KBM-7 (cell line): ENCODE measurements at places on chromosomes 2 and 18.

DNA sequence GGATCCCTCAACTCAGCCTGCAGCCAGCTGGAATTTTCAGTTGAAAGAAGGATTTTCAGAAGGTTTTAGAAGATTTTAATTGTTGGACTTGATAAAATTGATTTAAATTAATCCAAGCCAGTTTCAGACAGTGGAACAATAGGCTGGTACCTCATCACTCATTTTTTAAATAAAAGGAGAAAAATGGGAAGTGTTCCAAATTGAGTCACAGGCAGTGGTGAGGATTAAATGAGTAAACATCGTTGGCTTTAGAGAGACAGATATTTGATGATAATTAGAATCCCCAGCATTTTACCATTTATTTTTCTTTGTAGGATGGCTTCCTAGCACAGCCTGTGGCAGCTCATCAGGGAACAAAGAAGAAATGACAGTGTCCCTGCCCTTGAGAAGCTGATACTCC, 7.4 kb downstream of the CXCR4 start:
- DNase-seq: no peak

GRCh38 chr2:46858702-46859090, 56.9 kb downstream of the MCFD2 start:
- no peak for DNase-seq

DNA sequence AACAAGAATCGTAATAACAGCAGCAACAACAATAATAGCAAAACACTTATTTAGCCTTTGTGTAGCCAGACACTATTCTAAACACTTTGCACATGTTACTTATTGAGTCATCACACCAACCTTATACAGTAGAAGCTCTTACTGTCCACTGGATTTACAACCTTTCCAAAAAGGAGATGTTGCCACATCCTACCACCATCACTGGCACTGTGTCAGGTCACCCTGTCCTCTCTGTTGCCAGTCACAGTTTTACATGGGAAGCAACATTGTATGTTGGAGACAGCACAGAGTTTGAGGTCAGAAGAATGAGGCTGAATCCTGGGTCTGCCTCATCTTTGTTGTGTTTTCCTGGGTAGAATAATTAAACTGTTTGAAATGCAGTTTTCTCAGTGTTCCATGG, 201.4 kb upstream of the EPAS1 start:
- DNase-seq: no peak

DNA sequence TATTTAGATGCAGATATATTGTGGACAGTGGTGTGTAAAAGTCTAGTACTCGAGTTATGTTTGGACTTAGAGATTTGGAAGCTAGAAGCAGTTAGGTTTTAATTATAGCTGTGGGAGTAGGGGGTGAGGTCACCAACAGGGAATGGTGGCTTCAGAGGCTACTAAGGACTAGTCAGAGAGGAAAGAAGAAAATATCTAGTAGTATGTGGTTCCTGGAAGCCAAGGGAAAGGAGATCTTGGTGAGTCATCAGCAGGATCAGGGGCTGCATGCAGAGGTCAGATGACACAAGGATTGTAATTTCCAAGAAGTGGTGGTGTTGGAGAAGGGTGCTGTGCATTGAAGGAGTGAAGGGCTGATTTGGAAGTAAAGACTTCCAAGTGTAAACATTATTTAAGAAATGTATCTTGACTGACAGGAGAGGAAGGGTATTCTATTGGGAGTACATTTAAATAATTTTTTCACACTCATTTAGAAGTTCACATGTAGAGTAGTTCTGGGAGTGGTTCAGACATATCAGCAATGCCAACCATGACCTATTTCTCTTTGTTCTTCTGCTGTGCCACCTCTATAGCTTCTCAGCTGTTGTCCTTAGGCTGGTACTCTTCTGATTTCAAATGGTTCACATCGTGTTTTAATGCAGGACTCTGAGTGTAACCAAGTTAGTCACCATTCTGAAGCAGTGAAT, 59.1 kb downstream of the ACSL3 start:
- DNase-seq: peak; percentile 8

GRCh38 chr2:192298664-192299063, 103.9 kb upstream of the TMEFF2 start:
- DNase-seq: no peak

DNA sequence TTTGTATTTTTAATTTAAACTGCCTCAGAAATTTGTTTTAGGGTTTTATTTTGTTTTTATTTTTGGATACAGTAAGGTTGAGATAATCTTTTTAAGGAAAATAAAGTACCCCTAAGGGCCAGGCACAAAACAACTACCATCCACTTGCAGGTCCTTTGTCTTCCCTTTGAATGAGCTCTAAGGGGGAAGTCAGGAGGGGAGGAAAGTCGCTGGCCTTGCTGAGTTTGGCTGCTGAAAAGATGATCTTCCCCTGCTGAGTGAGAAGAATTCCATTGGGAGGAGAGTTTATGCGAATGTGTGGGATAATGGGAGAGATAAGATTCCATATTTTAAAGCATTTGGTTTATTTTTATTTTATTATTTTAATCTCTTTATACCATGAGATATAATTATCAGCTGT, 100.7 kb downstream of the ARHGAP15 start:
- DNase-seq: no peak

GRCh38 chr2:237597196-237598145, 6.9 kb upstream of the RAB17 start:
- no peak for DNase-seq

DNA sequence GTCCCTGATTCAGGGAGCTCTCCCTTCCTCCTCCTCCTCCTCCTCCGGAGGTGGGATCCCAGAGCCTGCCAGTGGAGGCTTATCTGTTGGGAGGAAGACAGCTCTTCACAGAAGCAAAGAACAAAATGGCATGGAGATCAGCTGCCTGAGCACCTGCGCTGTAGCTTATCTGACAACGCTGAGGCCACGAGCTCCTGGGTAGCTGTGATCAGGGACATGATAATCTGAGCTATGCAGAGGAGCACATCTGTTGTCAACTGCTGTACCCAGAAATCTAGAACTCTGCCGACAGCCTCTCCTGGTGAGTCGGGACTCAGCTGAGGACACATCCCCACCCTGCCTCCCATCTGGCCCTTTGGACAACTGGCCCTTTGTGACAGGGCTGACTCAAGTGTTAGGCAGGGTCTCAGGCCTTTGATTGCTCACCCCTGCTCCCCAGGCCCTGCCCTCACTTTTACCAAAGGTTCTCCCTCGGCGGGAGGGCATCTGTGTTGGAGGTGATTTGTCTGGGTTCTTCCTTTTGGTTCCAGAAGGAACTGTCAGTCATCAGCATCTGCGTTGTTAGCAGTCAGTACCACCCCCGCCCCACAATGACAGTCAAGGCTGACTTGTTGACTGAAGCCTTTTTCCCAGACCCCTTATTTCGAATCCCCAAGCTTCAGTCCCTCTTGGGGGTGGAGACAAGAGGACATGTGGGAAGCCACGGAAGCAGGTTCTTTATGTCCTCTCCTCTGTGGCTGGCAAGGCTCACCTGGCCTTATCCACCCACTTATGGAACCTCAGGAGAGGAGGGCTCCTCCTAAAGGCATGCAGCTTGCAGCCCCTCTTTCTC, 5.9 kb upstream of the CNNM3 start:
- DNase-seq: no peak

DNA sequence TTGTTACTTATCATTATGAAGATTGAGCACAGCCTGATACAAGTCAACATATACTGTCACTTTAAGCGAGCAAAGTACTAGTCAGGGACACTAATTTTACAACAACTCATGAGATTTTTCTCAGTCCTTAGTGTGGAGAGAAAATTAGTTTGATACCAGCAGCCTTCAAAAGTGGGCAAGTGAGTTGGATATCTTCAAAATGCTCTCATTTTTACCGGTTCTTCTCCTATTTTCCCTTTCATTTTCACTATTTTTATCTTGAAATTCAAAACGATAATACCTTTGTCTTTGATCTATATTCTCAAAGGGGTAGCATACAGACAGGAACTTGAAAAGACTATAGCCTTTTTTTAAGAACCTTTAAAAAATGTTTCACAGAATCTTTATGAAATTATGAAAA, 52.0 kb upstream of the UBXN4 start:
- DNase-seq: no peak

DNA sequence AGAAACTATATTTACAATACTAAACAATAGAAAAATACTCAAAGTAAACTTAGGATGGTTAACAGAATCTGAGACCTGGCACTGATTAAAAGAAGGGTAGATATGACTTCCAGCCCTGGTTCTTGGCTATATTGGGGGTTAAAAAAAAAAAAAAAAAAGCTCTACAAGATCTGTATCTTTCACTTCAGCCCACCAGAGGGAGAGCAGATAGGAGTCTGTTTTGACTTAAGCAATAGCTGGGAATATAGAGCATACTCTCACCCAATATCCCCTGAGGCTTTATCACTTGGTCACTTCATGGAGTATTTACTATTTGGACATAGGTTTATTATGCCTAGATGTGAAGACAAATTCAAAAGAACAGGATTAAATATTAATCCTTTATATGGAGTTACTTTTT, 598.9 kb upstream of the LINC00305 start:
- DNase-seq: no peak

DNA sequence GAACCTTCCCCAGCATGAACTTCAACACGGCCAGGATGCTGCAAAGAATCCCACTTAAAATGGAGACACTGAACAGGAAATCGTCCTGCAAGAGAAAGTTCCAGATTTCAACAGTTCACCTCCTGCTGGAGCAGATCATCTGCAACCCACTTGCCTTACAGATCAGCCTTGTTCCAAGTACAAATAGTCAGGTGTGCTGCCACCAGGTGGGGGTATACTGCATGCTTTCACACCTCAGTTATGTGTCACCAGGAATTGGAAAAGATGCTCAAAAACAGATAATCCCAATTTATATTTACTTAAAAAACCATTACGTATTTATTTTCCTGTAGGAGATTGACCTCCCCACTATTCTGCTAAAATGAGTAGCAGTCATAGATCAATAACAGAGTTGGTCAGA, 212.3 kb downstream of the MGAT5 start:
- peak; percentile 17 for DNase-seq

- no peak for DNase-seq
These were observed 145.8 kb downstream of the CLIP4 start for GRCh38 chr2:29261003-29261402.

GRCh38 chr2:218047536-218048225, 21.4 kb upstream of the RUFY4 start:
- no peak for DNase-seq

- DNase-seq: peak; percentile 45
These were observed 210.3 kb upstream of the RBMS1 start for GRCh38 chr2:160703648-160704585.

- DNase-seq: no peak
These were observed 1.9 kb downstream of the FIGN start for GRCh38 chr2:163733956-163734355.

DNA sequence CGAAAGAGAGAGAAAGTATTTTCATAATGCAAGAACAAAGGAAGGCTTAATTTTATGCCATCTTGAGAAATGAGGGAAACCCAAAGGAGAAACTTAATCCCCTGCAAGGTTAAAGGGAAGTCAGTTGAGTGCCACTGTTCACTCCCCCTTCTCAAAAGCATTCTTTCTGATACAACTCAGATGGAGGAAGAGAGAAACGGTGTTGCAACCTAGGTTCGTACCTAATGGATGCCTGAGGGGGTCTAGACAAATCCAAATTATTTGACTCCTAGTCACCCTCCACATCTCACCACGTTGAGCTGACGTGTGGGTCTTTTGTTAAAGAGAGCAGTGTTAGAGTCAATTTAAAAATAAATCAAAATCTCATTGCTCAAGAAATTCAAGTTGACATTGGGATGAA, 52.6 kb upstream of the UNC80 start:
- DNase-seq: no peak

DNA sequence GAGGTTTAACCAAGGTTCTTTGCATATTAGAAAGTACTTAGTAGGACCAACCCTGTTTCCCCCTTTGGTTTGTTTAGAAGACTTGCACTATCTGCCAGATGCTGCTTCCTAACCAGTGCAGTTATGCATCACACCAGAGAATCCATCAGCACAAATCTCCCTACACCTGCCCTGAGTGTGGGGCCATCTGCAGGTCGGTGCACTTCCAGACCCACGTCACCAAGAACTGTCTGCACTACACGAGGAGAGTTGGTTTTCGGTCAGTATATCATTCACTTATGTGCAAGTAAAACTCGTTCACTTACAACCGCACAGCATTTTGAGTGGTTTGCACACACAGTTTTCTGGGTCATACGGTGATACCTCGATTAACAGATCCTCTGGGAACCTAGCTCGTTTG, 69.7 kb downstream of the ZNF532 start:
- no peak for DNase-seq

- DNase-seq: no peak
These were observed 183.4 kb upstream of the ERBB4 start for GRCh38 chr2:212722046-212722445.

DNA sequence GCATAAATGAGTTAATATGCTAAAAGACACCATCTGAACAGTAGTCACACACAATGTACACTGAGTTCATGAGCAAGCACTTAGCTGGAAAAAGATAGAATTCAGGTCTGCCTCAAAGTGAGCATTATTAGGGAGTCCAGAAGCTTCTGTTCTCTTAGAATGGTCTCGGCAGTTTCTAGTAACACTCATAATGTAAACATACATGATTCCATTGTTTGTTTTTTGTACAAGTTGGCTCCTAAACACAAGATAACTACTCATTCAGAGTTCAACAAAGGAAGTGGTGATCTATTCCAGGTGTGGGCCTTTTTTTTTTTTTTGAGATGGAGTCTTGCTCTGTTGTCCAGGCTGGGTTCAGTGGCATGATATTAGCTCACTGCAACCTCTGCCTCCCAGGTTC, 66.2 kb downstream of the ESCO1 start:
- DNase-seq: no peak

- DNase-seq: no peak
These were observed 65.3 kb downstream of the TPO start for GRCh38 chr2:1478311-1479305.
